ENCODE measurements at places on chromosomes 7 and 10. TPM values are rescaled to one million over a fixed set of nuclear protein-coding genes. Genes with fewer than 3 reads are reported as not detected.

CAPZA2 gene
- total RNA-seq: 148 TPM

ANXA8 gene
- total RNA-seq: not detected

UPF2 gene
- total RNA-seq: 42.8 TPM

STAMBPL1 gene
- 15.7 TPM for total RNA-seq

CRYGN gene
- 0.61 TPM for total RNA-seq

AKR1E2 gene
- total RNA-seq: 7.5 TPM

RRP12 gene
- total RNA-seq: 41.4 TPM

BMPER gene
- total RNA-seq: not detected

AS3MT gene
- total RNA-seq: not detected

LRRD1 gene
- total RNA-seq: not detected

MRC1 gene
- not detected for total RNA-seq

TMEM213 gene
- 0.18 TPM for total RNA-seq

RNF32 gene
- not detected for total RNA-seq

All from activated naive CD4-positive, alpha-beta T cell treated with anti-CD3 and anti-CD28 coated beads, Interleukin-2, amount 50 U/mL, for 72 hours (primary cell).